ENCODE measurements at places on chromosomes 16 and 17.

- no peak for DNase-seq
Observed at GRCh38 chr16:65975049-65975708, 391.3 kb upstream of the CDH5 start.

- DNase-seq: no peak
Observed at GRCh38 chr17:65334406-65334805, 197.2 kb downstream of the RGS9 start.

DNA sequence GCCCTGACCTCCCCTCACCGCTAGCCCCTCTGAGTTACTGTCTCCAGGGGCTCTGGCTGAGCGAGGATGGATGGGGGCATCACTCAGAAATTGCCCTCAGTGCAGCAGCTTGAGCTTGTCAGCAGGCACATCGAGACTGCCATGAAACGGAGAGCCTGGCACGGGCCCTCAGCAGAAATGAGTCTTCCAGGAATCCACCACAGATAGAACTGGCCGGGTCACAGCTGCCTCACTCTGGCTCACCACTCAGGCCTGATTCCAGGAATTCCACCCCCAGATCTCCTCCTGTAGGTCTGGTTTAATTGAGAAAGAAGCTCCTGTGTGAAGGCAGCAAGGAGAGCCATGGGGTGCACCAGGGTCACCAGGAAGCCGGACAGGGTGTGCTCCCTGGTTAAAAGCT lies 85.5 kb downstream of the GSG1L start:
- no peak for DNase-seq

DNA sequence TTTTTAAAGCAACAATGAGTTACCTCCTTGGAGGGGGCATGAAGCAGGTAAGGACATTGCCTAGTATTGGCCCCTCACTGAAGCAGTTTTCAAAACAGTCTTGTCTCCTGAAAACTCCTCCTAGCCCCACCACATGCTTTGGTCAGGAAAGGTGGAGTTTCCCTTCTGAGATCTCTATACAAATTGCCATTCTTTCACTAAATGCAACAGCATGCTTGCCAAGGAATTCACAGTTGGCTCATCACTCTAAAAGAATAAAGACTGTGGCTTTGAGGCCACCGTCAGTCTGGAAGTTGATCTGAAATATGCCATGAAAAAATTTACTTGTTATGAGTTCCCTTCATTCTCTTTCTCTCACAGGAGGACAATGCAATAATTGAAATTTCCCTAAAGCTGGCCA lies 4.2 kb downstream of the TTC19 start:
- no peak for DNase-seq

GRCh38 chr17:36675250-36675649 lies 73.9 kb downstream of the MRM1 start:
- no peak for DNase-seq

DNA sequence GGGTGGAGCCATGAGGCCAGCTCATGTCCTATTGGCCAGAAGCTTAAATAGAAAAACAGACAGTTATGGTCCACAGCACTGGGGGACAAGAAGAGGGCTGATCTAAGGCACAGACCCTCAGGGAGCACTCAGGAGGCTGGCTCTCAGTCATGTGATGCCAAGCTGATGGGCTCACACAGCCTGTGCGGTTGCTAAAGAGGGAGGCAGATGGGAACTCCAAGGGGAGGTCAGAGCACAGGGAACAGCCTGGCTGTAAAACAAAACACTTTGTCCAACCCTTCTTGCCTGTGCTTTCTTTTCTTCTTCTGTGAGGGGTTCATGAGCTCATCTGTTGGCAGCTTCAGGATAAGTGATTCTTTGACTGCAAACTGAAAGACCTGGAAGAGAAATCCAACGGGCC lies 27.2 kb downstream of the CNTNAP1 start:
- DNase-seq: no peak

DNA sequence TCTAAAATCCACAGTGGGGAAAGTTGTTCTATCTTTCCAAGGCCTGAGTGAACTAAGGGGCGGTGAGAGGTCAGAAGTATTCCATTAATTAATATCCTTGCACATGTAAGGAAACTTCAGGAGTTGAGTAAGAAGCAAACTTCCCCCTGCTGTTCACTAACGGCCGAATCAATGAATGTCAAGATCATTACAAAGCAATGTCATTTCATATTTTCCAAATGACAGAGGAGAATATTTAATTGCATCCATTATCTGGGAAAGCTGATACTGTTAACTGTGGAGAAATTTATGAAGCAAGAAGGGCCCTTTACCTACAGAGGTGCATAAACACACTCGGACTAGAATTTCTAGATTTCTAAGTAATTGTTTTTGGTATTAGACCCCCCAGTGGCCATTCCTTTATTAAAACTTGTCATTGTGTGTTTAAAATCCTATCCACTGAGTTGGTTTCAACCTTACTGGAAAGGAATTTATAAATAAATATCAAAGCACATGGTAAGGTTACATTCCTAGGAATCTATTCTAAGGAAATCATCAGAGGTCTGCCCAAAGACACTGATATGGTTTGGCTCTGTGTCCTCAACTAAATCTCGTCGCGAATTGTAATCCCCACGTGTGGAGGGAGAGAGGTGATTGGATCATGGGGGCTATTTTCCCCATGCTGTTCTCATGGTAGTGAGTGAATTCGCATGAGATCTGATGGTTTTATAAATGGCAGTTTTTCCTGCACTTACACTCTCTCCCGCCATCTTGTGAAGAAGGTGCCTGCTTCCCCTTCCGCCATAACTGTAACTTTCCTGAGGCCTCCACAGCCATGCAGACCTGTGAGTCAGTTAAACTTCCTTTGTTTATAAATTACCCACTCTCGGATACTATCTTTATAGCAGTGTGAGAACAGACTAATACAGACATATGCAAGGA lies 20.4 kb upstream of the SMURF2 start:
- no peak for DNase-seq

- DNase-seq: no peak
Observed at GRCh38 chr17:72351884-72352346, 231.1 kb downstream of the SOX9 start.

GRCh38 chr16:52976539-52977167 lies 76.0 kb downstream of the CHD9NB start:
- no peak for DNase-seq

GRCh38 chr17:44386182-44386525 lies 3.3 kb downstream of the ITGA2B start:
- no peak for DNase-seq

DNA sequence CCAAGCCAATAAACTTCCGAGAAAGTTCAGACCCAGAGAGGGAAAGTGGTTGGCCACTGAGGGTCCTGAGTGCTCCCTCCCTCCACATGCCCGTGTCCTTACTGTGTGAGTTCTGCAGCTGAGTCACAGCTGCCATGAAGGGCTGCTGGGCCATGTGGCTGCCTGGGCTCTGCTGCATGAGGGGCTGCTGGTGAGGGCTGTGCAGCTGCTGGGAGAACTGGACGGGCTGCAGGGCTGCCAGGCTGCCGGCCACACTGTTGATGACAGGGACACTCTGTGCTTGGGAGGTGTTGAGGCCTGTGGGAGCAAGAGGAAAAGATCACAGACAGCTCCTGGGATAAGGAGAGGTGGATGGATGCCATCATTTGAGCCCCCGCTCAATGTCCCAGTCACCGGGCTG lies 44.0 kb downstream of the HNF1B start:
- no peak for DNase-seq

DNA sequence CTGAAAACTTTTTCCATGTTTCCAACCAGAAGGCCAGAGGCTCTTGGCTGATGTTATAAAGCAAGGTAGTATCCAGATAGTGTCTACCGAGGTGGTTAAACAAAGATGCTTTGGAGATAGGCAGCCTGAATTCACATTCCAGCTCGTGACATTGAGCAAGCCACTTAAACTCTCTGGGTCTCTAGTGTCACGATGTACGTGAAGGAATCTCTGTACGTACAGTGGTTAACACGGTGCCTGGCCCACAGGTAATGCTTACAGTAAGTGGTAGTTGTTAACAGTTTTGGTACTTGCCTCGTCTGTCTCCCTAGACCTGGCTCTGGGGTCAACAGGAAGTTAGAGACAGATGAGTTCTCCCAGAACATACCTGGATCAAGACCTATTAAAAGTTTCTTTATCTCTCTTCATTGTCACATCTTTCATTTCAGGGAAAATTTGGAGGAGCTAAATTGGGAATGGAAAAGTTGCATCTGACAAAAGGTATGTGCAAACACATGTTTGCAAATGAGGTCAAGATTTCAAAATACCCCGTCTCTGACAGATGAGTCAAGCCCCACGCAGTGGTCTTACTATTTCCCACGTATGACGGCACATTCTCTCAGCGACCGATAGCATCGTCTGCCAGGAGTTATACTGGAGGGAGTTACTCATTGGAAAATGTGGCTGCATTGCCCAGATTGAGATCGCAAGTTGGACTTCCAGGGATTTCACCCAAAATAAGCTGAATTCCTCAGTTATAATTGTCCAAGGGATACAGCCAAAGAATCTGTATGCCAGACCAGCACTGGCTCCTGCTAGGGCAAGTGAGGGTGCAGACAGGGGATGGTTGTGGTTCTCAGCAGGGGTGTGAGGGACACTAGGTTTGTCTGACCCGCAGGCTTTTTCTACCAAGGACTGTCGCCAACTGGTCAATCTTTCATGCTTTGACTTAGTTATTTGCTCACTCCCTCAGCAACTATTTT lies 18.9 kb upstream of the MYH10 start:
- DNase-seq: no peak

GRCh38 chr17:55688057-55688456 lies 34.6 kb downstream of the TMEM100 start:
- DNase-seq: no peak

GRCh38 chr16:56288019-56288418 lies 96.7 kb downstream of the GNAO1 start:
- DNase-seq: no peak

DNA sequence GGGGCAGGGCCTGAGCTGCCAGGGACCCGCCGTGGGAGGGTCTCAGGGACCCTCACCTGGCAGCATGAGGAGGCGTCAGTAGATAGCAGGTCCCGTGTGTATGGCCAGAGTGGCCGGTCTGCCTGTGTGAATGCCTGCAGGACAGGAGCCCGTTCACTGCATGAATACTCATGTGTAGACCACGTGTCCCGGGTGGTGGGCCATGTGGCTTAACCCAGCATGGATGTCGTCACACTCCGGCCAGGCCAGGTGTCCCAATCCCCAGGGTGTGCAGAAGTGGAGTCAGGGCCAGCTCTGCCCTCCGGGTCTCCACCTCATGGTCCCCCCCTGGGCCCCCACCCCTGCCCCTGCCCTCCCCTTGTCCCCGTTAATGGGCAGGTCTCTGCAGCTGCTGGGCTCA lies 53.7 kb downstream of the BAHCC1 start:
- no peak for DNase-seq

DNA sequence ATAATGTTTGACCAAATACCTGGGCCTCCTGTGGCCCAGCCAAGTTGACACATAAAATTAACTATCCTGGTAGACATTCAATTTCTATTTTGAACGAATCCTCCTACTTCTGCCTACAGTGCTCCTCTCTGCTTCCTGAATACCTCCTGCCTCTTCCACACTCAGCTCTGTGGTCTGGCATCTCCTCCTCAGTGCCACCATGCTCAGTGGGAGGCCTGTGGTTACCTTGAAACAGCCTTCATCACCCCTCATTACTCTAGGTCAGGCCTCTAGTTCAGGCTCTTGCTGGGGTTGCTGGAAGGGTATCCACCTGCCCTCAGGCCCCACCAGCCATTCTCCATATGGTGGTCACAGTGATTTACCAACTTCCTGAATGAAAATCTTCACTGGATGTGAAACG lies 5.1 kb downstream of the LYRM9 start:
- DNase-seq: no peak

- peak; percentile 58 for DNase-seq
Observed at GRCh38 chr17:32006957-32007462, at the start of gene LRRC37B. TSS of gene LRRC37B (plus strand) at chr17:32007383. CDS start at chr17:32021393, 14,010 bp downstream.

DNA sequence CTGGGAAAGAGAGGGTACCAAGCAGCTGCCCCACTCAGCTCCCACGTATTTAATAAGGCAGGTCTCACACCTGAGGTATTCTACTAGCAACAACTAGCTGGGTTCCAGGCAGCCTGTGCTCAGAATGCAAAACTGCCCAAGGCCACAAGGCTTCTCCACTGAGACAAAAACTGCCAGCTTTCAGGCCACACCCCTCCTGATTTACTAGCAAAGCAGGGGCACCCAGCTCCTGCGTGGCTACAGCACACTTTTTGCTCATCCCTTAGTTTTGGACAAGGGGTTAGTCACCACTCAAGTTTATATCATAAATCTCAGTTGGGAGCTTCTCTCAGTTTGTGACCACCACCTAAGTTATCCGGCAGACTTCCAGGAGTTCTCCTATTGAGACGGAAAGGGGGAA lies 494.6 kb downstream of the CDH11 start:
- DNase-seq: no peak

GRCh38 chr17:28725166-28725659 lies 820 bp downstream of the TLCD1 start:
- DNase-seq: no peak

DNA sequence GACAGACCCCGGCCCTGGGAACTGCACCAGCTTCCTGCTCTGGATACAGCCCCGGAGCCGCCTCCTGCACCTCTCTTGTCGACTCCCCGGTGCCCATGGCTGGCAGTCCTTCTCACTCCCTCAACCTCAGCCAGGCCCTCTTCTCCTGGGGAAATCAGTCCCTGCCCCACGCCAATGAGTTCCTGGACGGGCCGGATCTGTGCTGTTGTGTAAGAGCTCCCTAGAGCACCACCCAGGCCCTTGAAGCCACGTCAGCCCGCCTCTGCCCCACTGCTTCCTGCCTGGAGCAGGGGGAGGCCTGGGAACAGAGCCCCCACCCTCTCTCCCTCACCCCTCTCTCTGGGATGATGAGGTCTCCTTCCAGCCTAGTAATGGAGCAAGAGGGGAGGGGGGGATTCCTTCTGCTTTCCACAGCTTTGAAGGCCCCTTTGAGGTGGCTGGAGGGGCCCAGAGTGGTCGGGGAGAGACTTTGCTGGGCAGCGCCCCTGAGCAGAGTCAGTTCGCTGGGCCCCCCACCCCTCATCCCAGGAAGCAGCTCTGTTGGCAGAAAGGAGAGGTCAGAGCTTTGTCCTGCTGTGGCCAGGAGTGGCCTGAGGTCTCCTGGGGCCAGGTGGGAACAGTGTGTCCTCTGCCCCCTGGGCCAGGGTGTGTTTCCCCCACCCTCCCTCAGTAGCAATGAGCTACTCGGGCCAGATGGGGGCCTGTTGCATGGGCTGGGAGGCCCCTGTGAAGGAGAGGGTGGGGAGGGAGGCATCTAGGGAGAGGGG lies 3.8 kb downstream of the PRR29 start:
- no peak for DNase-seq

GRCh38 chr16:46620266-46621005 lies 743 bp downstream of the SHCBP1 start:
- no peak for DNase-seq

GRCh38 chr16:83125999-83126568 lies 499.3 kb downstream of the CDH13 start:
- DNase-seq: no peak

GRCh38 chr17:76076146-76076764 lies 1.7 kb downstream of the GALR2 start:
- no peak for DNase-seq
